ENCODE measurements at places on chromosomes 1 and 21. TPM values are rescaled to one million over a fixed set of nuclear protein-coding genes. Genes with fewer than 3 reads are reported as not detected.

DNA sequence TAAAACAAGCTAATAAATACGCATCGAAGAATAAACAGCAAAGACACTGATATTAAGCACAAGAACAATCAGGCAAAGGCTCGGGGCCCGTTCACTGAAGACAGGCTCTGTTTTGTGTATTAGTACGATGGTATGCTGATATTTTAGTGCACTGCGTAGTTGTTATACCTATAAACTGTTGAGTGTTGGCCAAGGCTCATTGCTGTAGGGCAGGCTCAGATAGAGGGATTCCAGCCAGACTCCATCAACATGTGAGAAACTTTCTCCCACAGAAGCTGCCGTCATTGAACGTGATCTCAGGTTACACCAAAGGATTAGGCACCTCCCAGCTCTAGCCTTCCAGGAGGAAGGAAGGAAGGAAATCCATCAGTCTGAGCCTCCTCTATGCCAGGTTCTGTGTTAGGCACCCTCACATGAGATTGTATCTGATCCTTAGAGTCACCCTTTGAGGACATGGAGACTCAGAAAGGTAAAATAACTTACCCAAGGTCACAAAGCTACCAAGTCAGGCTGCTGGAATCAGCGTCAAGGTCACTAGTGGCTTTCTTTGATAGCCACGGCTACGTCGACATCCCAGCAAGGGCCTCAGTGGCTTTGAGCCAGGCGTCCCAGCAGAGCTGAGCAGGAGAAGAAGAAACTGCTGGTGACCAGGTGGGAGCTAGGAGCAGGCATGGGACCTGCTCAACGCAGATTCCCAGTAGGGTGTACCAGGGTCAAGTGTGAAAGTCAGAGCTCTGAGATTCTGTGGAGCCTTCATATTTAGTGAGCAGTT is 14.8 kb downstream of the BCAR3 start:
- H3K36me3 ChIP-seq = no peaks in the 10 kb centered on the region
- no peak overlapping the region for H3K4me3 ChIP-seq

DNA sequence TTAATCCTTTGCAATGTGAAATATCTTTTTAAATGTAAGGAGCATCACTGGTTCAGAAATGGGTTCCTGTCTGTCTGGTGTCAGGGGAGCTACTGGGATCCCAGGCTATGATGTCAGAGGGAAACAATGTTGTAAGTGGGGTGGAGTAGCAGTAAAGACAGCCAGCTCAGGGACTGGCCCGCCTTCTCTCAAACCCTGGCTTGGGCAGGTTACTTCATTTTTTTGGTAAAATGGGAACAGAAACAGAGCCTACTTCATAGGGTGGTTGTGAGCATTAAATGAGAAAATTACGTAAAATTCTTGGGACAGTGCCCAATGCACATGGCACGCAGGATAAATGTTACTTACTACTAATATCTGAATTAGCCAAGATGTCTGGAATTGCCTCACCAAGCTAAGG is 30.7 kb upstream of the IL20 start:
- H3K4me3 ChIP-seq = no peak overlapping the region
- H3K27ac ChIP-seq = no peak overlapping the region
- no peak for DNase-seq
- peaks cover 11% of the 10 kb centered on the region for H3K4me1 ChIP-seq
- no peaks in the 10 kb centered on the region for H3K36me3 ChIP-seq

KCNA3 gene
- not detected for total RNA-seq

GRCh38 chr1:93656491-93656890 is 25.1 kb downstream of the BCAR3 start:
- H3K4me3 ChIP-seq = no peak overlapping the region
- H3K4me1 ChIP-seq = peaks cover 18% of the 10 kb centered on the region
- no peaks in the 10 kb centered on the region for H3K27me3 ChIP-seq
- no peak for DNase-seq

MYCL gene
- total RNA-seq = 80.8 TPM

- H3K27ac ChIP-seq = no peak overlapping the region
- DNase-seq = no peak
- no peak overlapping the region for H3K4me3 ChIP-seq
- no peaks in the 10 kb centered on the region for H3K36me3 ChIP-seq
These were observed 22.9 kb upstream of the KCNA3 start for GRCh38 chr1:110697606-110698005.

DNA sequence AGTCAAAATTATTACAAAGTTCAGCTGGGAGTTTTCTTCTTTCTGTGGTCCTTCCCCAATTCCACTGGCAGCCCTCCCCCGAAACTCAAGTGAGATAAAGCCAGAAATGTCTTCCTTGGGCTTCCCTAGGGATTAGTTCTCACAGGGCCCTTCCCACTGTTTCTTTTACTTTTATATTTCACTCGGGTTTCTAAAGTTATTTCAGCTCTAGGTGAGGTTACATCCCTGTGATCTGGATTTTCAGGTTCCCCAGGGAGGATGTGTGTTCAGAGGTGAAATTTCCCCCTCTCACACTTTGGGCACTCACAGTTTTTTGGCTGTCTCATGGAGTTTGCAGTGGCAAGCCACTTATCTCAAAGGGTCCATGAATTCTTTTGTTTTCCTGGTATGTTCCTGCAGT is 77.3 kb downstream of the DRAM2 start:
- DNase-seq = no peak
- no peaks in the 10 kb centered on the region for H3K36me3 ChIP-seq
- no peak overlapping the region for H3K4me3 ChIP-seq
- H3K27me3 ChIP-seq = peaks cover 3% of the 10 kb centered on the region
- no peak overlapping the region for H3K27ac ChIP-seq
- no peaks in the 10 kb centered on the region for H3K4me1 ChIP-seq

PDC gene
- total RNA-seq = not detected

KCNT2 gene
- total RNA-seq = 0.34 TPM

GRCh38 chr1:78069784-78070183 is 24.0 kb downstream of the GIPC2 start:
- no peaks in the 10 kb centered on the region for H3K27me3 ChIP-seq
- no peak overlapping the region for H3K27ac ChIP-seq
- no peaks in the 10 kb centered on the region for H3K36me3 ChIP-seq
- peaks cover 2% of the 10 kb centered on the region for H3K4me1 ChIP-seq
- no peak for DNase-seq

- no peak for DNase-seq
- H3K4me3 ChIP-seq = no peak overlapping the region
- no peaks in the 10 kb centered on the region for H3K36me3 ChIP-seq
- H3K27ac ChIP-seq = no peak overlapping the region
These were observed 4.3 kb upstream of the RWDD3 start for GRCh38 chr1:95229706-95230105.

DNA sequence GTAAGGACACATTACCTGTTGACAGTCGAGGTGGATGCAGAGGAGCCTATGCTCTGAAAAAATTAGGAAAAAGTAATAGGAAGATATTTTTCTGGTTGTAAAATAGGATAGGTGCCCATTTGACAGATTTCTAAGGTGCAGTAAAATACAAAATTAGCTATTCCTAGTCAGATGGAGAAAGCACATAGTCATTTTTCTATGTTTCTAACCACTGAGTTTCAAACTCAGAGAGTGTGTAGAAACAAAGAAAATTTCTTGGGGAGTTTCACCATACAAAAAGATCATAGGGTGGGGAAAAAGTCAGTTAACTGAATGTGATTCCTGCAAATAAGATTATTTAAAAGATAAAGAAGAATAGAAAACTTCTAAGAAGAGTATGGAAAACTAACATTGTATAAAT is 666.9 kb downstream of the KCNT2 start:
- H3K27me3 ChIP-seq = no peaks in the 10 kb centered on the region
- no peak overlapping the region for H3K27ac ChIP-seq
- H3K4me3 ChIP-seq = no peak overlapping the region
- no peaks in the 10 kb centered on the region for H3K36me3 ChIP-seq
- DNase-seq = no peak

- DNase-seq = no peak
- H3K36me3 ChIP-seq = peaks cover 5% of the 10 kb centered on the region
- H3K27me3 ChIP-seq = no peaks in the 10 kb centered on the region
- peak overlapping the region; percentile 8 for H3K27ac ChIP-seq
These were observed 49.5 kb downstream of the KIAA1614 start for GRCh38 chr1:180962178-180962577.

GRCh38 chr21:41605178-41605933 is 97.4 kb upstream of the TMPRSS2 start:
- peaks cover 25% of the 10 kb centered on the region for H3K4me1 ChIP-seq
- no peak overlapping the region for H3K27ac ChIP-seq
- no peaks in the 10 kb centered on the region for H3K36me3 ChIP-seq
- H3K27me3 ChIP-seq = peaks cover 7% of the 10 kb centered on the region
- DNase-seq = no peak

DNA sequence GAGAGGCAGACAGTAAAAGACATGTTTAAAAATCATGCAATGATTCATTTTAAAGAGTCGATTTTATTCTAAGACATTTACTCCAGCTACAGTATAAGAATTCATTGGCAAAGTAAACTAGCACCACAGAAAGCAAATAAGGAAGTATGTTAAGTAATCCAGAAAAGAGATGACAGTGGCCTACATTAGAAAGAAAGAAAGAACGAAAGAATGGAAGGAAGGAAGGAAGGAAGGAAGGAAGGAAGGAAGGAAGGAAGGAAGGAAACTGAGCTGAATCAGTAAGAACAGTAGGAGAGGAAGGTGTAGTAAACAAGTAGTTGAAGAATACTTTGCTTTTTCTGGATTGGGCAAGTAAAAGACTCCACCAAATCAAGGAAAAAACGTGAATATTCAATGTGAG is 62.2 kb downstream of the ZZZ3 start:
- peaks cover 11% of the 10 kb centered on the region for H3K36me3 ChIP-seq
- H3K27ac ChIP-seq = no peak overlapping the region
- no peaks in the 10 kb centered on the region for H3K4me1 ChIP-seq
- no peaks in the 10 kb centered on the region for H3K27me3 ChIP-seq
- no peak for DNase-seq

DNA sequence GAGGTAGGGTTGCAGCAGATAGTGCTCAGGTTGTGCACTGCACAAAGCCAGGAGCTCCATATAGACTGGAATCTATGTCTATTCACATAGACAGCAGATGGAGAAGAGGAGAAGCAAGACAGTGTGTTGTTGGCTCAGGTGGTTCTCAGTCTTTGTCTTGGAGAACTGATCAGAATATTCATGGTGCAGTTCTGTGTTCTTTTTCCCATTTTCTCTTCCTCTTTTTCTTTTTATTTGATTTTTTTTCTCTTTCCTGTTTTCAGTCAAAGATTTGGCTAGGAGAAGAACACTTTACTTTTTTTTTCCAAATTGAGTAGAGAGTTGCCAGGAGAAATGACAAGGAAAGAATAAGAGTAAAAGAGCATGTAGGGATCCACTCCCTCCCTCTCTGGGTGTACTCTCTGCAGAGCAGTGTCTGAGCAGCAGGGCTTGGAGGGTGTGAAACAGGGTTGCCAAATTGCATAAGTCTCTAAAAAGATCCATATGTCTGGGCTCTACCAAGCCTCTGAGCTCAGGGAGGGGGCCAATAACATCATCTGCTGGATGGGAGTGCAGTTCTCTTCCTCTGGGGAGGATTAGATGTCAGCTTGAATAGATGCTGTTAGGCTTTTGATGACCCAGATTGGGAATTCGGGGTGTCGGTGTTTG is 8.7 kb upstream of the CD34 start:
- H3K36me3 ChIP-seq = no peaks in the 10 kb centered on the region
- H3K4me3 ChIP-seq = no peak overlapping the region
- H3K27me3 ChIP-seq = no peaks in the 10 kb centered on the region
- peak overlapping the region; percentile 76 for H3K27ac ChIP-seq
- no peak for DNase-seq

- peaks cover 28% of the 10 kb centered on the region for H3K4me1 ChIP-seq
- no peak overlapping the region for H3K27ac ChIP-seq
- peak; percentile 33 for DNase-seq
- no peaks in the 10 kb centered on the region for H3K27me3 ChIP-seq
These were observed 13.4 kb upstream of the TTC22 start for GRCh38 chr1:54814571-54814970.

HRNR gene
- not detected for total RNA-seq

DNA sequence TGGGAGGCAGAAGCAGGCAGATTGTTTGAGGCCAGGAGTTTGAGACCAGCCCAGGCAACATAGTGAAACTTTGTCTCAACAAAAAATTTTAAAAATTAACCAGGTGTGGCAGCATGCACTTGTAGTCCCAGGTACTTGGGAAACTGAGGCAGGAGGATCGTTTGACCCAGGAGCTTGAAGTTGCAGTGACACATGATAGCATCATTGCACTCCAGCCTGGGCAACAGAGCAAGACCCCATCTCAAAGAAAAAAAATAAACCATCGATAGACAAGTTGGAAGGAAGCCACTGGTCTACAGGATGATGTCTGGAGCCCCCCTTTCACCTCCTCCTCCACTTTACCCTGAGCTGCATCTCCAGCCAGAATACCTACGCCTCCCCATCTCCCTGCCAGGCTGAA is 16.5 kb downstream of the S100A6 start:
- H3K36me3 ChIP-seq = no peaks in the 10 kb centered on the region
- peaks cover 25% of the 10 kb centered on the region for H3K4me1 ChIP-seq
- no peak overlapping the region for H3K4me3 ChIP-seq
- H3K27ac ChIP-seq = no peak overlapping the region
- H3K27me3 ChIP-seq = no peaks in the 10 kb centered on the region

C1orf141 gene
- total RNA-seq = not detected

ATF3 gene
- total RNA-seq = 43.9 TPM

Measured in suprapubic skin (tissue), 4 donors.